ENCODE measurements at places on chromosomes 6 and 20. TPM values are rescaled to one million over a fixed set of nuclear protein-coding genes. Genes with fewer than 3 reads are reported as not detected.

TINAG gene
- not detected for total RNA-seq

HDGFL1 gene
- total RNA-seq, result 0.40 TPM

CTCFL gene
- total RNA-seq, result not detected

PTGIS gene
- 41.2 TPM for total RNA-seq

SAMD5 gene
- total RNA-seq, result 8.9 TPM

FOXQ1 gene
- 5.5 TPM for total RNA-seq

ATRN gene
- total RNA-seq, result 76.4 TPM

SSTR4 gene
- not detected for total RNA-seq

NDUFAF4 gene
- 17.1 TPM for total RNA-seq

GRCh38 chr6:143746202-143747119 is 68.7 kb downstream of the PHACTR2 start:
- peak; percentile 80 for DNase-seq

GRCh38 chr20:62782893-62783278 is 13.4 kb upstream of the MRGBP start:
- no peak for DNase-seq

DNA sequence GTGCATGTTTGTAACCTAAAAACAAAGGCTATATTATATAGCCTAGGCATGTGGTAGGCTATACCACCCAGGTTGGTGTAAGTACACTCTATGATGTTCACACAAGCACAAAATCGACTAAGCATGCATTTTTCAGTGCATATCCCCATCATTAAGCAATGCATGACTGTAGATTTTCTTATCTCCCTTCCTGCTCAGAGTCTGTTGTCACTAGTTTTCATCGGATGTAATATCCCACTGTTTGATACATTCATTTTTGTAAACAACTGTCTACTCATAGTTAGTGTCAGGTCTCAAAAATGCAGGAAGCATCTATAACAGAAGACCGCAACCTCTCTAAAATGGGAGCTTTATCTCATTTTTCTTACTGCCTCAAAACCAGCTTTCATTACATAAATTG is 70.7 kb downstream of the GFRAL start:
- DNase-seq, result no peak

DNA sequence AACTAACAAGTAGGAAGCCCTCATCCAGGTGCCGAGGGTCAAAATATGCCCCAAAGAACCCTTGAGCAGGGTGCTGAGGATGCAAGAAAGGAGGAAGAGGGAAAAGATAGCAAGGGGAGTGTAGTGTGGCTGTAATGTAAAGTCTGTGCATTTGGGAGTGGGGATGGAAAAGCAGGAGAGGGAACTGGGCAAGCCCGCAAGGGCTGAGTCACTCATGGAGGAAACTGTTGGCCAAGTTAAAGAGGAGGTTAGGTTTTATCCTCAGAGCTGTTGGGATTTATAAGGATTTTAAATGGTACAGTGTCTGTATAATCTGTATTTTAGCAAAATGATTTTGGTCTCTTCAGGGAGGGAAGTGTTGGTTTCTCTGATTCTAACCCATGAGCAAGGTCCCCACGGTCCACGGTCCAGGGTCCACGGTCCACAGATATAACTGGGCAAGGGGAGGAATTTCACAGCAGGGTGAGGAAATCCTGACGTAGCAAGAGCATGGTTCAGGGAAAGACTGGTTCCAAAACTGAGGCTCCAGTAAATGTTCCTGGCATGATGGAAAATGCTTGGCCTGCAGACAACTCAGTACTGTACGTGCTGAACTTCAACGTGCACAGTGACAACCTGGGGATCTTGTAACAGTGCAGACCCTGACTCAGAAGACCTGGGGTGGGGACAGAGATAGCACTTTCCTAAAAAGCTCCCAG is 759.8 kb downstream of the PTPRT start:
- no peak for DNase-seq

DNA sequence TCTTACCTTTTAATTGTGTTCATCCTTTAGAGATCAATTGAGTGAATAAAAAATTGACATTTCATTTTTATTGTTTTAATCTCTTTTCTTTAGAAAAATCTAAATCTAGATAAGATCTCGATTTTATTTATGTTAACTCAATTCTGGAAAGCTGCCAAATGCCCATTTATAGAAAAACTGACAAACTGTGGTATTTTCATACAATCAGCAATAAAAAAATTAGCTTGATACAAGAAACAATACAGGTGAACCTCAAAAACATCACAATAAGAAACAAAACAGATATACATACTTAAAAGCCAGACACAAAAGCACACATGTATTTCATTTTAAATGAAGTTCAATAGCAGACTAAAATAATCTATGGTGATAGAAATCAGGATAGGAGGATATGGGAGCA is 30.0 kb upstream of the ARHGAP18 start:
- no peak for DNase-seq

DNA sequence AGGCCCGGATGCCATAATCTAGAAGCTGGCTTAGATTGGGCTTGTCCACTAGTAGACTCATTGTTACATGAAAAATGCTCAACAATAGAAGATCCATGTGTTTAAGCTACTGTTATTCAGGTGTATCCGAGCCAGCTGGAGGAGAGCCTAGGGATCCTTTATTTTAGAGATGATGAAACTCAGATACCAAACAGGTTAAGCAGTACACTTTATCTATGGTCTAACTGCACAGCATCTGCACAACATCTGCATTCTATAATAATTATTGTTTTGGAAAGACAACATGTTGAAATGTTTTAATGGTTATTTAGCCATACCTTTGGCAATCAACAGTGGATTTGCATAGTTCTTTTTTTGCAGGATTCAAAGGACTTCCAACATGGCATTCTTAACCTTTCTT is 134.1 kb downstream of the RFPL4B start:
- DNase-seq, result no peak

DNA sequence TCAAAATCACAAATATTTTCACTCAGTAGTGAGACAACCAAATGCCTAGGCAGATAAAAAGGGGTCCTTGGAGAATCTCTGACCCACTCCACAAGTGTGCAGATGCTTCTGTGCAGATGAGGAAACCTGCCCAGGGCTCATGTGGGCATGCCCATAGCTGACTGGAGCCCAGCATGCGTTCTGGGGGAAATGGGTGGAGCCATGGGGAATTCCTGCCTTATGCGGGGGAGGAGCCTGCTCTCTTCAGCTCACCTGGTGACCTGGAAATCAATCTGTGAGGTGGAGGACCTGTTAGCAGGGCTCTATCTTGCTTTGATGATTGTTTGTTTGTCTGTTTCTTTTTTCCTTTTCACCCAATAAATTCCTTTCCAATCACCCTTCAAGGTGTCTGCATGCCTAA is 23.4 kb upstream of the PLN start:
- no peak for DNase-seq

GRCh38 chr6:165200178-165200577 is 109.2 kb downstream of the C6orf118 start:
- no peak for DNase-seq

GRCh38 chr6:88477413-88477812 is 311.3 kb upstream of the CNR1 start:
- no peak for DNase-seq

DNA sequence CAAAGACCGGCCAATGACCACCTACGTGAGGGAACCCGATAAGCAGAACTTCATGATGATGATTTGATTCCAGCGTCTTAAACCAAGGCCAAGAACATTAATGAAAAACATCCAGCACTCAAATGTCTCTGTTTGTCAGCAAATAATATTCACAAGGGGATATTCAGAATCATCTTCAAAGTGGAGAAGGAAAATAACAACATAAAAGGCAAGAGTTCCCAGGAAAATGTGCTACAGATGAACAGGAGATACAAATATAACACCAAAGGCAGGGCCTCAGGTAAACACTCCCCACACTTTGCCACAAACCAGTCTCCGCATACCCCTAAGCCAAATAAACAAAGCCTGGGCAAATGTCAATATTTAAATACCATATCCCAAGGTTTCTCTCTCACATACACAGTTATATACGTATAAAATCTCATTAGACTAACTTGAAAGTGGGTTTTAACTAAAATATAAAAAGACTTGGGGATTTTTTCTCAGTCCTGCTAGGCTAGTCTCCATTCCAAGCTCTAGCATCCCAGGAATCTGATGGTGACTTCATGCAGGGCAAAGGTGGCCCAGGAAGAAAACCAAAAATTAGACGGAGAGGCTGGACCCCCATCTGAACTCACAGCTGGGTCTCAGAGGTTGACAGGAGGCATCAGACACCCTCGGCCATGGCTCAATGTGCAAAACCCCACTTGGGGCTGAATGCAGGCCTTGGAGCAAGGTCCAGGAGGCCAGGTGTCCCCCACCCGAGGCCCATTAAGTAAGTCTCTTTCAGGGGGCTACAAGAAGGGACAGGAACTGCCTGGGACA is 32.1 kb downstream of the TRAM2 start:
- no peak for DNase-seq

DNA sequence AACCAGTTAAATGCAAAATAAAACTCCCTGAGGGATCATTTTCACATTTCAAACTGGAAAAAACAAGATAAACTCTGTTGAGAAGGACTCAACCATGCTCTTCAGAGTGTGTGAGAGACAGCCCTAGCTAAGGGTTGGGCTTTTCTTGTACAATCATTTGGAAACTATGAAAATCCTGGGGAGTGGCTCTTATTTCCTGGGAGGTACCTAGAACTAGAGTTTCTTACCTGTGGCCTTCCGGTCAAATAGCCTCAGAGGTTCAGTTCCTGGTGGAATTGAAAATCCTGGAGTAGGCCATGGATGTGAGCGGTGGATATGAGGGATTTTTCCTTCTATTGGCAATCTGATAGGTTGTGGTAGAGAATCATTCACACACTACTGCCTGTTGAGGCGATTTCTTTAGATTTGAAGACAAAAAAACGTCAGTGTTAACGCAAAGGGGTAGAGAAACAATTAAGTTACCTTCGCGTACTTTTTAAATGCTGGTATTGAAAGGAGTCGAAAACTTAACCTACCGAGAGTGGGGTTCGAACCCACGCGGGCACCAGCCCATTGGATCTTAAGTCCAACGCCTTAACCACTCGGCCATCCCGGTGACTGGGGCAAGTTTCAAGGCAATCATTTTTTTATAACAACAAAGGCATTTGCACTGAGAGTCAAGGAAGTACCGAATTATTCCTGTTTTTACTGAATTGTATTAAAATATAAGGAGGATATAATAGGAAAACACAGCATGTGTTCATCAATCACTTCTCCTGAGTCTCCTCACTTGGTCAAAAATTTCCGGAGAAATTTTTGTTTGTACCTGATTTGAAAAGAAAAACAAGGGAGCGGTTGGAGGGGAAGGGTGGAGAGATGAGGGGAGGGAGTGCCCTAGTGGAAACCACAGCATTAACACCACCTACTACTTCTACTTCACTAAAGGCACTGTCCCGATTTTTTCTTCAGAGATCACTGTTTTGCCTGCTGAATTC is 191.3 kb downstream of the OR2B2 start:
- DNase-seq, result no peak

DNA sequence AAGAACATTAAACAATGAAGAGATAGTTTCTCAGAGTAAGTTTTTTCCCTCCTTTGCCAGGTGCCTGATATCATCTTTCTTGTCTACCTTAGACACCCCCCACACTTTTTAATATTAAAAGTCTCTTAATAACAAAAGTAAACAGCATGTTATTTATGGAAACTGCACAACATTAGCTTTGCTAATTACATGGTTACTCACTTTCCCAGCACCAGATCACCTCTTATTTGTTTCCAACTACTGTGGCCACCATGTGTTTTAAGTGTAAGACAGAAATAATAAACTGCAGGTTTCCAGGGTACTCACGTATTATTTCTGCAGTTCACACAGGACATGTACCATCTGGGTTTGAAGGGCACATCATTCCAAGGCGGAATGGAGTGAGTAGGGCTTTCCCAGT is 125.0 kb downstream of the TRMT11 start:
- no peak for DNase-seq

DNA sequence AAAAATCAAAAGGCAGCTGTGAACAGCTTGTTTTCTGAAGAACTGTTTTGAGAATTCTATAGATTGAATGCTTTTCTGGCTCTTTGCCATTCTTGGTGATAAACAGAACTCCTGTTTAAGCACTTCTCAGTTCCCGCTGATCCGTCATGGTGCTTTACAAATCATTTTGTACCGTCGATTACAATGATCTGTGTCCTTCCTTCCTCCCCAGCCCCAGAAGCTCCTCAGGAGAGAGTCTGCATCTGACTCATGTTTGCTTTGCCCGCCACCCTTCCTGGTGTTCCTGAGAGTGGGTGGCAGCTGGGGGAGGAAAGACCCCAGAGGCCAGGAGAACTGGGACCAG is 538.6 kb upstream of the MARCKS start:
- DNase-seq, result no peak

- no peak for DNase-seq
These were observed 40.1 kb upstream of the AKIRIN2 start for GRCh38 chr6:87742106-87742505.

DNA sequence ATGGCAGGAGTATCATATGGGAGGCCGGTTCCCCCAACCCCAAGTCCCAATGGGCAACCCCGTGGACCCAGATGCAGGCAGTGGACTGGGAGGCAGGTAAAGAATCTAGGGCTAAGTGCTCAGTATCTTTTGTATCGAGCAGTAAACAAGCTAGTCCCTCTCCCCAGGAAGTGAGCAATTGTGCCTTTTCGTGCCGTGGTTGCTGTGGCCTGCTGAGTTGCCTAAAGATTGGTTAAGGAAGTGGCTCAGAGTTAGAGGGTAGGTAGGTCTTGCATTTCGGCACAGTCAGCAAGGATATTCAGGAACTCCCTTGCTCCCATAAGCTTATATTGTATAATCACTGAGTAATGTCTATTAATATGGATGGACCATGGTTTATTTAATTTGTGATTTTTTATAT is 1.3 kb upstream of the DNAH8 start:
- no peak for DNase-seq

DNA sequence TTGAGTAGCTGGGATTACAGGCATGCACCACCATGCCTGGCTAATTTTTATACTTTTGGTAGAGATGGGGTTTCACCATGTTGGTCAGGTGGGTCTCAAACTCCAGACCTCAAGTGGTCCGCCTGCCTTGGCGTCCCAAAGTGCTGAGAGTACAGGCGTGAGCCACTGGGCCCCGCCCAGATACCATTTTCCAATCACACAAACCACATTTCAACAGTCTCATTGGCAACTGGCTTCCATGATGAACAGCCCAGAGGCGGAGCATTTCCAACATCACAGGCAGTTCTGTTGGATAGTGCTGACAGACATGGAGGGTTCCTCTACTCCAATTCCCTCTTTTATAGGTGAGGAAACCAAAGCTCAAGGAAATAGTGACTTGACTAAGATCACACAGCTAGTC is 43.9 kb upstream of the PLCB4 start:
- DNase-seq, result no peak

DNA sequence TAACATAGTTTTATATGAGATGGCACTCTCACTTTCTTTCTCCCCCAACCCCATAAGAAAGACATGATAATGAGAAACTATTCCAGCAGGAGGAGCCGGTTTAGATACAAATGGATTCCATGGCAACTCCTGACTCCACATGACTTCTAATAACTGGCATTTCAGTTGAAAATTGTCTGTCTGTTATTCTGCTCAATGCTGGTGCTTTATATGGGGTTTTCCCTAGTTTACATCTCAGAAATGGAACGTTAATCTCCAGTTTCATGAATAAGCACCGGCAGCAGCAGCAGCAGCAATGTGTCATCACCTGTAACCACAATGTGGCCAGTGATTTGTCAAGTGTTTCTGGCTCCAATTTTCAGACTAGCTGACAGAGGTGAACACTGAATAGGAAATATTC is 8.0 kb upstream of the SIM1 start:
- DNase-seq, result no peak

- DNase-seq, result peak; percentile 89
These were observed 4.1 kb upstream of the ZNF512B start for GRCh38 chr20:63973636-63974401.

GRCh38 chr6:166488076-166488685 is 98.3 kb downstream of the RAMACL start:
- DNase-seq, result peak; percentile 35

- DNase-seq, result no peak
These were observed 43.4 kb downstream of the NHSL1 start for GRCh38 chr6:138455746-138456400.

Measured in thyroid gland (tissue), 4 donors.